Cerebellum (tissue), 4 donors: ENCODE measurements at places on chromosomes 16 and 17.
A peak's percentile ranks its signal among the peaks of the same experiment; 100 is the strongest.

- DNase-seq, result no peak
Measured at GRCh38 chr16:82328881-82329469, 159.0 kb upstream of the MPHOSPH6 start.

DNA sequence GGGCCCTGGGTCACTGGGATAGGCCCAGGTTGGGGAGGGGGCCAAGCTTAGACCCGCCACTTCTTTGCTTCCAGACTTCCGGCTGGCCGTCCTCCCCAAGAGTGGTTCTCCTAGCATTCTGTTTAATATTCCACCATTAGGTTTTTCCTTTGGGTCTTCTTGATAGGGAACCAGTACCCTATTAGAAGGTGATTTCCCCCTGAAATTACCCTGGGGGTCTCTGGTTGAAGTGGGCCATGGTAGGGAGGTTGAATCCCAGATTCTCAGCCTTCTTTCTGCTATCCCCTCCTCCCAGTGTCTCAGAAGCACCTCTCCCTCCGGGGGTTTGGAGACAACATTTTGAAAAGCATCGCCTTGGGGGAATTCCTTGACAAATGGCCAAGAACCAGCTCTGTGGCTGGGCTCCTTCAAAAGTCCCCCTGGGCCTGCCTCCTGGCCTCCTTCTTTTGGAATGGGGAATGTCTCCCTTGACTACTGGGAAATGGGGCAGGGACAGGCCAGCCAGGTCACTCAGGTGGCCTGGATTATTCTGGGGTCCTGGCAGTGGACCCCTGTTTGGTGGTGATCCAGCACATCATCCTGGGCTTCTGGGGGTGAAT lies 5.7 kb downstream of the LASP1 start:
- DNase-seq, result no peak

GRCh38 chr16:3155181-3155580 lies 20.4 kb downstream of the ZNF213 start:
- no peak for DNase-seq

- DNase-seq, result no peak
Measured at GRCh38 chr17:66469461-66469860, 167.0 kb downstream of the PRKCA start.

DNA sequence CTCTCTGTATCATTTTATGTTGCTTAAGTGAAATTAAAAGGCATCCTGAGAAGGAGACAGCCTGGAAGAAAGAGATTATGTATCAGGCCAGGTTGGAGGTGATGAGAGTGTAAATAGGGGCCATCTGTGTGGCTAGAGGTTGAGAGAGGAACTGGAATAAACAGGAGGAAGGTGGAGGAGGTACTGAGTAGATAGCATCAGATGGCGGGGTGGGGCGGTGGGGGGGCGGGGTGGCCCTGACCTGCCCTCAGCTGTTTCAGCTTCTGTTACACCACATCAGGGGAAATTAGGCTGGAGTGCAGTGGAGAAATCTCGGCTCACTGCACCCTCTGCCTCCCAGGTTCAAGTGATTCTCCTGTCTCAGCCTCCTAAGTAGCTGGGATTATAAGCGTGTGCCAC lies 6.9 kb upstream of the KCNG4 start:
- no peak for DNase-seq

- DNase-seq, result no peak
Measured at GRCh38 chr17:82054351-82055022, 2.8 kb downstream of the GPS1 start.

- peak; percentile 26 for DNase-seq
Measured at GRCh38 chr17:13415871-13416416, 185.8 kb downstream of the HS3ST3A1 start.

- DNase-seq, result no peak
Measured at GRCh38 chr16:69166221-69166833, 20.6 kb upstream of the SNTB2 start.

GRCh38 chr16:66369055-66369592 lies 2.6 kb downstream of the CDH5 start:
- DNase-seq, result no peak

DNA sequence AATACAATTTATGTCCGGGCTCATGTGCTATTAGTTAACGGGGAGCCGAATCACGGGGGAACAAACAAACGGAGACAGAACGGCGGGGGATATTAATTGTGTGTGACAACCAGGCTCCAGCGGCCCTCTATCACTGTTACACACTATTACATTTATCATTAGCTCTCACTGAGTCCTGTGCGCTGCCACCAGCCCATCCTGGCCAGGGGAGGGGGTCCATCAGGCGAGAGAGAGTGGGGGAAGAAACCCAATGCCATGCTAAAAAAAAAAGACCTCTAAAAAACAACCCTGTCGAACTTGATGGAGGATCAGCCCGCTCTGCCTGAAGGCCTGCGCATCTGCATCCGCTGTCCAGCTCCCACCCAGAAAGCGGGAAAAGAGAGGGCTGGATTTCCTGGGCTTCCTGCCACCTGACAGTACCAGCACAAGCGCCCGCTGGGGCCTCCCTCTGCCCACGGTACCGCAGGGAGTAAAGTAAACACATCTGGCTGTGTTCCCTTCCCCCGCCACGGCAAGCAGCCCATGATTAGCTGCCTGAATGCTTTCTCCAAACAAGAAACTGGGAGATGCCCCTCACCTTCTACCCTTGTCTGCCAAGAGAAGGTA lies 41.7 kb downstream of the PIPOX start:
- no peak for DNase-seq

DNA sequence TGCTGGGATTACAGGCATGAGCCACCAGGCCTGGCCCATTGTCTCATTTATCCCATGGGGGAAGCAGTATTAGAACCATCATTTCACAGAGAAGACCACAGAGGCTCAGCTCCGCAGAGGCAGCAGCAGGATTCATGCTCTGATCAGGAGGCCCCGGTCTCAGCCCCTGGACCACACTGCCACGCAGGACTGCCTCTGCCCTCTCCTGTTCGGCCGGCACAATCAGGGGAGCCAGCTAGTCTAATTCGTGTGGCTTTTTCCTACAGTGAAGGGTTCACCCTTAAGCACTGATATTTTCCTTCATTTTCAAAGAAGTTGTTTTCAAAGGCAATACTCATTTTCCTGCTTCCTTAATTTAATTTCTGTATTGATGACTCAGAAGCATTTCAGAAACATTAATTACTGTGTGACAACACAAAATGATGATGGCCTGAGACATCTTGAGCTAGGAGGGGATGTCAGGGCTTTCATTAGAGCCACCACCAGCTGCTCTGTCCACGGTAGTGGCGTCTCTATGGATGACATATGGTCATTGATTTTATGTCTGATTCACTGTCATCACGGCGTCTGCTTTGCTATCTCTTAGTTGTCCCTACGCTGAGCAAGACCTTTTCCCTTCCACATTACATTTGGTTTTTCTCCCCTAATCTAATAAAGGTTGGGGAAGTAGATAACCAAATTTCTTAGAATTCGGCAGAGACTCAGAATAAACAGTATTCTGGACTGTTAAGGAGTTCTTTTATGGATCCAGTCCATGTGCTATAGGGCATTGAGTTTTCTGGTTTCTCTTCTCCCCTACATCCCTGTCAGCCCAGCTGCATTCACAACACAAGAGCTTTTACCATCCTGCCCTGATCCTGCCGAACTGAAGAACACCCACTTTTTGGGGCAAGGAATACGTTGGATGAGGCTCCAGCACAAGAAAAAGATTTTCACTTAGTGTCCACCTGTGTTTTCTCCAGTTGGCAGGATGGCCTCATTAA lies 314.0 kb downstream of the SLC39A11 start:
- DNase-seq, result no peak

- no peak for DNase-seq
Measured at GRCh38 chr16:67720236-67720635, 1.1 kb upstream of the GFOD2 start.

- no peak for DNase-seq
Measured at GRCh38 chr16:20099375-20099774, 25.7 kb upstream of the GPR139 start.

DNA sequence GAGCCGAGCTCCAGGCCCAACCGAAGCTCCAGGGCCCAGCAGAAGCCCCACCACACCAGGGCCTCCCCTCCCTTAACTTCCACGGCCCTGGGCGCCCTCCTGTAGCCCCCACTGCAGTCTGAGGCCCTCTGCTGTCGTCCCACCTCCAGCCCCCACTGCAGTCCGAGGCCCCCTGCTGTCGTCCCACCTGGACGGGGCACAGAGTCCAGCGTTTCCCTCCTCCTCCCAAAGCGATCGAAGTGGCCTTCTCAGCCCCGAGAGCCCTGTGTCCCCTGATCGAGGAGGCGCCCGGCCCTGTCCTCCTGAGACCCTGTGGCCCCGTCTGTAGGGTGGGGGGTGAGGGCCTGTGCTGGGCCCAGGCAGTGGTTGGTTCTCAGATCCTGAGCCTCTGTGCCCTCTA lies 25.8 kb upstream of the CACNA1H start:
- DNase-seq, result no peak

DNA sequence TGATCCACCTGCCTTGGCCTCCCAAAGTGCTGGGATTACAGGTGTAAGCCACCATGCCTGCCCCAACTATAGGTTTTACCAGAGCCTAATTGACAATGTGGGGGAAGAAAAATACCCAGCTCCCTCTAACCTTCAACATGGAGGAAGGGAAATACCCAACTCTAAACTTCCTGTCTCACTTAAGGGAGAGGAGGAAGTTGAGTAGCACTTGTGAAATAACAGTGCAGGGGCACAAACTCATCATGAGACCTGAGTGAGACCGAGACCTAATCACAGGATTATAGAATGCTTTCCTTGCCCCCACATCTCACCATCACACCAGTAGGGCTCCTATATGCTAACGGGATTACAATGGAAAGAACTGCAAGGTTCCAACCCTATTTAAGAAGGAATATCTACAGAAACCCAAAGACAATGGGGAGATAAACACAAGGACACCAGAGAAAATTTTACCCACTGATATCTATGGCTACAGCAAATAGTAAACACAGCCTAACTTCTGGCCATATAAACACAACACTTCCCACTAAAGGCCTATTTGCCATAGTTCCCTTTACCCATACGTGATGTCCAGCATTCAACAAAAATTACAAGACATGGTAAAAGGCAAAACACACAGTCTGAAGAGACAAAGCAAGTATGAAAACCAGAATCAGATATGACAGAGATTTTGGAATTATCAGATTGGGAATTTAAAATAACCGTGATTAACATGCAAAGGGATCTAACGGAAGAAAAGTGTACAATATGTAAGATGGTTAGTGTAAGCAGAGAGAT lies 26.9 kb downstream of the OR3A1 start:
- no peak for DNase-seq

GRCh38 chr16:4420505-4421105 lies 4.2 kb upstream of the CORO7 start:
- DNase-seq, result no peak

- DNase-seq, result no peak
Measured at GRCh38 chr16:77403732-77404131, 31.1 kb downstream of the ADAMTS18 start.

- DNase-seq, result no peak
Measured at GRCh38 chr16:1045993-1046911, 26.3 kb upstream of the SSTR5 start.

GRCh38 chr17:50986989-50987660 lies 121.0 kb upstream of the TOB1 start:
- no peak for DNase-seq

- no peak for DNase-seq
Measured at GRCh38 chr16:84789431-84789830, 30.4 kb upstream of the CRISPLD2 start.

DNA sequence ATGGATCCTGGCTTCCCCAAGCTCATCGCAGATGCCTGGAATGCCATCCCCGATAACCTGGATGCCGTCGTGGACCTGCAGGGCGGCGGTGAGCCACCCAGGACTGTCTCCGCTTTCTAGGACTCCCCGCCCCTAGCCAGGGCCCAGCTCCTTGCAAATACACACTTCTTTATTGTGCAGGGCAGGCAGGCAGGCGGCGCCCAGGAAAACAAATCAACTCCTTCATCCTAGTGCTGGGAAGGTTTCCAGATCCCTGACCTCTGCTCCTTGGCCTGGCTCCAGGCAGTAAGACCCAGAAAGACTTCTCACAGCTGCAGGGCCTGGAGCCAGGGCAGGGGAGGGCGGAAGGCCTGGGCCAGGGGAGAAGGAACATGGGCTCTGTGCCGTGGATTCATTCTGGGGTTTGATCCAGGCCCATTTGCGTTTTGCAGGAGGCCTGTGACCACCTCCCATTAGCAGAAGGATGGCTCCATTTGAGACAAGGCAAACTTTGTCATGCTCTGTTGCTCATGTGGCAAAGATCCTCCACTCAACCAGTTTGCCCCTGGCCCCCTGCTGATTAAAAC lies 6.0 kb upstream of the LPCAT2 start:
- DNase-seq, result peak; percentile 26
